Stromal cell of bone marrow (primary cell): ENCODE measurements at places on chromosomes 7 and 10.

DNA sequence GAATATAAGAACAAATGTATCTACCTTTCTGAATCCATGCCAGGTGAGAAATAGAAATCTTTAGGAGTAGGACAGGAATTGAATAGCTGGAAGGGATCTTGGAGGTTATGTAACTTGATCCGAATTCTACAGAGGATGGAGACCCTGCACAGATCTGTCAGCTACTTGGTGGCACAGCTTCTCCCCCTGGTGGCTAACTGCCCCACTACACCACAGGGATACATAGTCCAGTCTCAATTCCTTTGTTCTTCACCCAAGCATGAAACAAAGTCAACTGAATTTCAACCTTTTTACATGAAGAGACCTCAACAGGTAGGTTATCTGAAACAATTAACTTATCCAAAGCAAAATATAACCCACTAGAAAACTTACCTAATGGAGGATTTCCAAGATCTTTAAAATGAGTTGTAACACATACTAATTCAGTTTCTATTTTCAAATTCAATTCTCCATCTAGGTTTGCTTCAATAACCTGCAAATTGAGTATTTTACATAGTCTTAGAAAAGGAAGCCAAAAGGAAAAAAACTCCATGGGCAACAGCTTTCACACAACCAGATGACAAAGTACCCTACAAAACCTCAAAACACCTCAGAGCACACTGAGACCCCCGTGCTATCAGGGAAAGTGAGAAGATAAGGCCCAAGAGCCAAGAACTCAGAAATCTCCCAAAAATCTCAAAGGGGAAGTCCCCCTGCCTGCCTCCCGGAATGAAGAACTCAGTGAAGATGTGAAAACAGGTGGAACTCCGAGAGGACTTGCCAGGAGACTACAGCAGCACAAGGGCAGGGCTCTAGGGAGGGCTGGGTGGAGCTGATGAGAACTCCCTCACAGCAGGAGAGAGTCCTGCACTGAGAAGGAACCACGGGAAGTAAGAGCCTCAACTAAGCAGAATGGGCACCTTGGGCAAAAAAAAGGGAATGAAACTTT lies 10.3 kb downstream of the HUS1 start:
- DNase-seq: no peak

- DNase-seq: no peak
These were observed 111.9 kb downstream of the SEMA3D start for GRCh38 chr7:85074992-85075391.

DNA sequence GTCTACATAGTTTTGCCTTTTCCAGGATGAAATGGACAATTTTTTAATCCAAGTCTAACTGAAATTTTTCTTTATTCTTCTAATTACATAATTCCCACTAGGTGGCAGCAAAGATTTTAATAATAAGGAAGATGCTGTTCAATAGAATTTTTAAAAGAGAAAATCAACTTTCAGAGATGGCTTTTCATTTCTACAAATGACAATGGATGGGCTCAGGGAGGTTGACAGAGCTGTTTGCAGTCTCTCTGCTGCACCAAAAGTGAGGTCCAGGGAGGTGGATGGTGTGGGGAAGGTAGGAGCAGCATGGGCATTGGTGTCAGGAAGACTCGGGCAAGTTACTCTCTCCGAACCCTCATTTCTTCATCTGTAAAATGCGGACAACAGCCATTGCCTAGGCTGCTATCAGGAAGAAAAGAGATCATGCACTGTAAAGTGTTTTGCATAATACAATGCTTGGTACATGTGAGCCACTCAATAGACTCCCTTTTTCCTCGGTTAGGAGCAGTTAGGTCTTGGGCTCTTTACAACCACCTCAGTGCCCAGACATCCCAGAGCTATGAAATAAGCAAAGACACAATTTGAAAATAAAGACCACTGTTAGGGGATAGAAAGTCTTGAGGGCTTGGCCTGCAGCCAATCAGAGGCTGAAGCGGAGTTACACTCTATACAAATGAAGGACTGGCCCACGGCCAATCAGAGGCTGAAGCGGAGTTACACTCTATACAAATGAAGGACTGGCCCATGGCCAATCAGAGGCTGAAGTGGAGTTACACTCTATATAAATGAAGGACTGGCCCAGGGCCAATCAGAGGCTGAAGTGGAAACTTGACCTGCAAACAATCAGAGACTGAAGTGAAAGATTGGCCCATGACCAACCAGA lies 107.1 kb downstream of the ABLIM1 start:
- DNase-seq: no peak

DNA sequence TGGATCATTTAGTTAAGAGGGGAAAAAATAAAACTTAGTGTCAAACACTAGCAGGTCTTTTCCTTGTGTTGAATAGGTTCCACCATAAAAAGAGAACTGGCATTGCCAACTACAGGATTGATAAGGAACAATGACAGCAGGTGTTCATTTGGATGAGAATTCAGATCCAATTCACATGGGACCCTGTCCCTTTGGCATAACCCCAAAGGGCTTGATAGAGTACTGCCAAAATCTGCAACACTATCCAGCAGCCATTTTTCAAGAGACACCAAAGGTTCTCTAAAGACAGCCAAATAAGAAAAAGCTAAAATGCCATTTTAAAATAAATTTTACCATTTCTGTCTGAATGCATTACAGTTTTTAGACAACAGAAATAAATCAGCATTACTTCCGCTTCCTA lies 422.3 kb downstream of the DGKB start:
- DNase-seq: no peak

GRCh38 chr7:139720705-139721231 lies 57.0 kb downstream of the HIPK2 start:
- peak; percentile 67 for DNase-seq

DNA sequence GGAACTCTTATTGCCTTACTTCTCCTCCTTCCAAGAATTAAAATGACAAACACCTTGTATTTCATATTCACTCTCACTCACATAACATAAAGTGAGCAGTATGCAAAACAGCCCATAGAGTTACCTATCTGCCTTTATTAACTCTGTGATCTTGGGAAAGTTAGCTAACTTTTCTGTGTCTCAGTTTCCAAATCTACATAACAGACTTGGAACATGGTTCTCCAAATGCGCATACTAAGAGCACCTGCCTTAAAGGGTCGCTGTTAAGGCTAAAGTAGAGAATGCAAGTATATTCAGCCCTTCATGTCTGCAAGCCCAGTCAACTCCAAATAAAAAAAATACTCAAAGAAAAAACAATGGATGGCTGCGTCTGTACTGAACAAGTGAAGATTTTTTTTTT lies 121.8 kb upstream of the C1QL3 start:
- DNase-seq: no peak

- DNase-seq: no peak
These were observed 452.7 kb downstream of the DPP6 start for GRCh38 chr7:154504918-154505317.

GRCh38 chr7:150961510-150962289 lies 16.4 kb downstream of the KCNH2 start:
- DNase-seq: no peak

DNA sequence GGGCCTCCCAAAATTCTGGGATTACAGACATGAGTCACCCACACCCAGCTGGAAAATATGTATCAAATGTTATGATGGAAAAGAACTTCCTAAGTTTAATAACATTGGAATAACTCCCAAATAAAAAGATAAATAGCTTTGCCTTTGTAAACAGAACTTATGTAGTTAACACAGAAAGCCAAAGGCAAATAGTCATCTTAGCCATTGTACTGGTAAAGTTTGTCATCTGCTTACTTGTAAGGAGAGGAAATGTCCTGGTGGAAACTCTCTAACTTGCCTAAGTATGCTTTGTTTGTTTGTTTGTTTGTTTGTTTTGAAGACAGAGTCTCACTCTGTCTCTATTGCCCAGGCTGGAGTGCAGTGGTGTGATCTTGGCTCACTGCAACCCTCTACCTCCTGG lies 23.8 kb upstream of the TPST1 start:
- DNase-seq: no peak

- no peak for DNase-seq
These were observed 93.0 kb upstream of the RSU1 start for GRCh38 chr10:16909961-16910792.

DNA sequence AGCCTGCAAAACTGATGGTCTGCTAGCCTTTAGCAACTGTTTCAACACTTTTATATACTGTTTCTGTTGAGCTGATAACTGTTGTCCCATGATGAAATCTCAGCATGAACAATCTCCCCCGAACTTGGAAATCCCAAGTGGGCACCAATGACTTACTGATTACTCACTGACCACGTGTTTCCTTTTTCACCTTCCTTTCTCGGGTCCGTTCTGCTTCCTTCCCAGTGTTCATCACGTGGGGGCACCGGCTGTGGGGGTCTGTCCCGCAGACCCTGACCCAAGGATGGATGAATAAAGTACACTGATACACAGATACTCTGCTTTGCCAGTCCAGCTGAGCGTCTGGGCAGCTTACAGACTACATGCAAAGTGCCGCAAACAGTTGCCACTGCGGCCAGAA lies 39.0 kb upstream of the RASGEF1A start:
- DNase-seq: peak; percentile 27

DNA sequence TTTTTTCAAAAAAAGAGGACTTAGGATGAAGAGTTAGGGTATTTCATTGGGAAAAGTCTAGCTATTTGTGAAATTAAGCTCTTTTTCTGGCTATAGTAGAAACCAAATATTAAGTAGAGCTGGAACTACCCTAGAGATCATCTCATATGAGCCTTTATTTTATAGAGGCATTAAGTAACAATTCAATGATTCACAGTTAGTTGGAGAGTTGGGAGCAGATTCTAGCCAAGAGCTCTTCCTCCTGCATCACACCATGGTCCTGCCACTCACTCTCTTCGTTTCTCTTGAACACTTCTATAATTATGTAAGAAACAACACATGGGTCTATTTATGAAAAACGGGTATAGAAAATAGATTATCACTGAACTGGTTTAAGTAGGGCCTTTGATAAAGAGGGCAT lies 76.1 kb upstream of the ANK3 start:
- DNase-seq: peak; percentile 18

- DNase-seq: no peak
These were observed 324.9 kb downstream of the LRRTM3 start for GRCh38 chr10:67250686-67251085.

- no peak for DNase-seq
These were observed 34.8 kb downstream of the KLF6 start for GRCh38 chr10:3750006-3750816.

DNA sequence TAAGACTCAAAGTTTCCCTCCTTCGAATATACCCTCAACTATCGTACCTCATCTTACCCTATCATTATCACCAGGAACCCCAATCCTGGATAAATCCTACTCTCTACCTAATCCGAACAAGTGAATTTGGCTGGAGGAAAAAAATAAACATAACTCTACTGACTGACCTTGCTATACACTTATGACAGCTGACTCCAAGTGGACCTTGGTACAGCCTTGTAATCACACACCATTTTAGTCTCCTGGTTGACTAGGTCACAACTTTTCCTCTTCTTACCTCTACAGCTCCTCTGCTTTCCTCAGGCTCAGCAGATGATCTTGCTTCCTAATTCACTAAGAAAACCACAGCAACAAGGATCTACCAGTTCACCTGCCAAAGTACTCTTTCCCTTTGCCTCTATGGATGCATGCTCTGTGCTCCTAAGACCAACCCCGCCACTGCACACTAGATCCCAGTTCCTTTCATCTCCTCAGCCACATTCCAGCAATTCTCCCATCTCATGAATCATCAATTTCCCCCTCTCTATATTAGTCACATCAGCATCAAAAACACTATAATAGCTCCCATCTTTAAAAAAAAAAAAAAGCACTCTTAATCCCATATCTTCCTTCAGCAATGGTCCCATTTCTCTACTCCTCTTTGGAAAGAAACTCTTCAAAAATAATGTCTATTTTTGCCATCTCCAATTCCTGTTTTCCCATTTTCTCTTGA lies 35.5 kb downstream of the COA1 start:
- peak; percentile 52 for DNase-seq
